ENCODE measurements at places on chromosomes 12 and 14. TPM values are rescaled to one million over a fixed set of nuclear protein-coding genes. Genes with fewer than 3 reads are reported as not detected.

DNA sequence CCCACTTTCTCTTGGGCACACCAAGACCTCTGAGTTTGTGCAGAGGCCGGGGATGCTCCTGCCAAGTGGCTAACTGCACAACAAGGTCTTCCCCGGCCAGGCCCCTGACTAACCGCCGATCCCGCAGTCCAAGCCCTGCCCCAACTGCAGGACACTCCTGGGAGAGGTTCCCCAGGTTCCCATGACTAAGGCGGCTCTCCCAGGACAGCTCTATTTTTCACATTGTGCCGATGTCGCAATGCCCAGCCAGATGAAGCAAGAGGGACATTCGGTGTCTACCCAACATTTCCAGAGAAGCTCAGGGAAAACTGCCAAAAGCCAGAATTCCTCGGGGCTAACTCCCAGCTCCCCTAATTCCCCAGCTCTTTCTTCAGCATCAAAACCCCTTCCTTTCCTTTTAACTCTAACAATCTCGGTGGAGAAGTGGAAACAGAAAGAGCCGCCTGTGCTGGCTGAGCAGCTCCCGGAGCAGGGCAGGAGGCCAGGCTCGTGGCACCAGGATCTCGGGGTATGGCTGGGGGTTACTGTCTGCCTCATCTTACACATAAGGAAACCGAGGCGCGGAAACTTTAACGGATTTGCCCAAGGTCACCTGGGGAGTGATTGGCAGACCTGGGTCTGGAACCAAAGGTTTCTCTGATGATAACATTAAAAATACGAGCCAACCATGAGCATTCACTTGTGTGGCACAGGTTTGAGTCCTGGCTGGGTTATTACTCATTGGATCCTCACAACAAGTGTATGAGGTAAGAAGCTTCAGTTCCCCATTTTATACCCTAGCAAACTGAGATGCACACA is 318.2 kb downstream of the BCL11B start:
- no peak overlapping the region for H3K4me3 ChIP-seq
- no peak for DNase-seq
- peaks cover 4% of the 10 kb centered on the region for H3K4me1 ChIP-seq
- H3K27ac ChIP-seq, result no peak overlapping the region
- no peaks in the 10 kb centered on the region for H3K36me3 ChIP-seq
- no peaks in the 10 kb centered on the region for H3K27me3 ChIP-seq

DNA sequence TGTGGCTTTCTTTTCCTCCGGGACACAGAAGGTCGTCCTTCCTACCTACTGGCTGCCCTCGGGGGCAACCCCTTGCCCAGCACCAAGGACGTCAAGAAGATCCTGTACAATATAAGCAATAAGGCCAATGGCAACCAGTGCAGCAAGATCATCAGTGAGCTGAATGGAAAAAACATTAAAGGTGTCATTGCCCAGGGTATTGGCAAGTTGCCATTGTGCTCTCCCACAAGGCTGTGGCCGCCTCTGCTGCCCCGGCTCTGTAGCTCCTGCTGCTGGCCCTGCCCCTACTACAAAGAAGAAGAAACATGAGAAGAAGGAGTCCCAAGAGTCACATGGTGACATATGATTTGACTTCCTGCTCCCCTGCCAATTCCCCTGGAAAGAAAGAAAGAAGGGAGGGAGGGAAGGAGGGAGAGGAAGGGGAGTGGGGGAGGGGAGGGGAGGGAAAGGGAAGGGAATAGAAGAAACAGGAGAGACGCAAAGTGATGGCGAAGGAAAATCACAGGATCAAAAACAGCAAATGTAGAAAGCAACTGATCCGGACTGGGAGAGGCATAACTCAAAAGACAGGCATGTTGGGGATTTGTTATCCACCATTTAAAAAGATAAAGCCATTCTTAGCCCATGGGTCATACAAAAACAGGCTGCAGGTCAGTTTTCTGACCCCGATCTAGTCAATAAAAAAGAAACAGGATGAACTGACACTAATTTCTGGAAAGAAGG is 61.3 kb upstream of the RESF1 start:
- H3K4me1 ChIP-seq, result peaks cover 36% of the 10 kb centered on the region
- no peak for DNase-seq
- peak overlapping the region; percentile 56 for H3K4me3 ChIP-seq
- peaks cover 62% of the 10 kb centered on the region for H3K36me3 ChIP-seq
- no peaks in the 10 kb centered on the region for H3K27me3 ChIP-seq
- H3K27ac ChIP-seq, result peak overlapping the region; percentile 96

DNA sequence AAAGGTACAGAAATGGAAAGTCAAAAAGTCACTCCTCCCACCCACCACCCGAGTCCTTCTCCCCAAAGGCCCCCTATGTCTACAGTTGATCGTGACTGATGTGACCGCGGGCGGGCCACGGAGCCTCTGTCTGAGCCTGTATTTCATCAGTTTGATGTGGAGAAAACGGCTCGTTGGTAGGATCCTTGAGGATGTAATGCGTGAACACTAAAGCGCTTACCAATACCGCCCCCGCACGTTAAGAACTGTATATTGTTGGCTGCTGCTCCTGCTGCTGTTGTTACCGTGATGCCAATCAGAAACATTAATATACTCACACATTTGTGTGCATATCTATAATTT is 24.6 kb upstream of the UBC start:
- no peak overlapping the region for H3K4me3 ChIP-seq
- peaks cover 17% of the 10 kb centered on the region for H3K4me1 ChIP-seq
- peaks cover 11% of the 10 kb centered on the region for H3K36me3 ChIP-seq
- no peaks in the 10 kb centered on the region for H3K27me3 ChIP-seq

DNA sequence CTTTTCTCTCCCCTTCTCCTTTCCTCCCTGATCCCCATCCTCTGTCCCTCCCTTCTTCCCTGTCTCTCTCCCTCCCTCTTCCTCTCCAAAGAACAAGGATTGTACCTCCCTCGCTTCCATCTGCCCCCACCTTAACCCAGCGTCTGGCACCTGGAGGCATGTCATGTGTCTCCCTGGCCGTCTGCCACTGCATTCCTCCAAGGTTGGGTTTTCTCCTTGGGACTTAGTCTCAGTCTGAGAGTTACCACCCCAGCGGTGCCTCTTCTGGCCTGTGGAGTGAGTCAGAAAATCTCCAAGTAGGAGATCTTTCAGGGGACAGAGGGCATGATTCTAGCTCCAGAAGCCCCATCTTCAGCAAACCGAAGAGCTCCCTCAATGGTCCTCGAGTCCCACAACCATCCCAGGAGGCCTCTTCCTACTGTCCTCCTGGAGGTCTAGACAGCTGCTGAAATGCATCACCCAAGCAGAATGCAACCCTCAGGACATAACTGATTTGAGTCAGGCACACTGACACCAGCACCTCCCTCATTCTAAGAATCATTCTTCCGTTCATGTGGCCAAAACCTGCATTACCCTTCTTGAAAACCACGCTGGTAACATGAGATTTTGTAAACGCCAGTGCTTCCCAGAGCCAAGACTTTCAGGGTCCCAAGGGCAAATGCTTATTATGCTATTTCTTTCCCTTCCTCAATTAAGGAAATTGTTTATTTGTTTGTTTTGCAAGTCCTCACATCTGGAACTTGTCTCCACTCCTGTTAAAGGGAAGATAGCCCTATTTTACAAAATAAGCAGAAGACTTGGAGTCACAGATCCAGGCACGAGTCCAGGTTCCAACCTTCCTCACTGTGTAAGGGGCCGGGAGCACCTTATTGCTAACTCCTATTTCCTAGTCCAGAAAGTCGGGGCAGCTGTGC is 463.2 kb downstream of the BCL11B start:
- H3K27ac ChIP-seq, result no peak overlapping the region
- H3K4me1 ChIP-seq, result no peaks in the 10 kb centered on the region

- peaks cover 12% of the 10 kb centered on the region for H3K4me1 ChIP-seq
- no peak overlapping the region for H3K4me3 ChIP-seq
- H3K27ac ChIP-seq, result no peak overlapping the region
- H3K27me3 ChIP-seq, result peaks cover 3% of the 10 kb centered on the region
These were observed 39.1 kb upstream of the CCDC63 start for GRCh38 chr12:110807640-110808039.

DNA sequence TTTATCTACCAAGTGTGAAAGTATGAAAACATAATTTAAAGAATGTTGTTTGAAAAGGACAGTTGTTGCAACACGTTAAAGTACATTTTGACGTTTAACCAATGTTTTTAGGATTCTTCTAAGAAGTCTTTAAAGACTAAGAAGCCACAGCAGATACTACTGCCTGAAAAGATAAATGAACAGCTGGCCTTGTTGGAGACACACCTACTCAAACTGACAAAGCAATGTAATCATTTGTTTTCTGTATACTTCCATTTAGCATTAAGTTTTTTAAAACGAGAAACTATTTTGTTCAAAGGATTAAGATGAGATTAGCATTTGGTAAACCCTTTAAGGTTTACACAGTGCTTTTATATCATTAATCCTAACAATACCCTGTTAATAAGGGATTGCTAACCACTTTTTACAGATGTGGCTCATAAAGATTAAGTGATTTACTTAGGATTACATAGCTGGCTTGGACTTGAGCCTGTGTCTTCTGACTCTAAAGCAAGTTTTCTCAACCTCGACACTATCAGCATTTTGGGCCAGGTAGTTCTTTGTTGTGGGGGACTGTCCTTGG is 134.4 kb downstream of the CFAP54 start:
- peaks cover 8% of the 10 kb centered on the region for H3K27me3 ChIP-seq
- no peak overlapping the region for H3K4me3 ChIP-seq
- no peaks in the 10 kb centered on the region for H3K4me1 ChIP-seq

DNA sequence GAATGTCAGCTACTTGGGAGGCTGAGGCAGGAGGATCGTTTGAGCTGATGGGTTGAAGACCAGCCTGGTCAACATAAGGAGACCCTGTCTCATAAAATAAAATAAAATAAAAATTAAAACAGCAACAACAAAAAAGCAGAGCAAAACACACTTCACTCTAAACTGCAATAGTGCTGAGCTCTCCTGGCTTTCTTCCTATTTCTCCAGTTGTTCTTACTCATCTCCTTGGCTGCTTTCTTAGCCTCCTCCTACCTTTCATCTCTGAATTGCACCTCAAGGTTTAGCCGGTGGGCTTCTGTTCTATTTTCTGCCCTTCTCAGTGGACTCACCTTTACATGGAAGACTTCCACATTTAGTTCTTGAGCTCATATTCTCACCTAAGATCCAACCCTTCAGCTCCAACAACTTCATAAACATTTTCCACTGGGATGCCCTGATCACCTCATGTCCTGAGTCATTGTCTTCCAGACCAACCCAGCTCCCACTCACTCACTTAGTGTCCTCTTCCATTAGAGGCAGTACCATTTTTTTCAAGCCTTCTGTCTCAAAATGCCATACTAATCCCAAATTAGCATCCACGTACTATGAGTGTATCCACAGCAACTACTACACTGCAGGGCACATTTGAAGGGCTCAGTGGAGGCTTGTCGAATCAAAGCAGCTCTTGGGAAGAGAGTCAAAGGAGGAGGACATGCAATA is 41.2 kb upstream of the TMED10 start:
- H3K36me3 ChIP-seq, result peaks cover 2% of the 10 kb centered on the region
- H3K27me3 ChIP-seq, result peaks cover 20% of the 10 kb centered on the region
- no peak overlapping the region for H3K27ac ChIP-seq
- no peak overlapping the region for H3K4me3 ChIP-seq

- H3K4me3 ChIP-seq, result no peak overlapping the region
- H3K4me1 ChIP-seq, result peaks cover 3% of the 10 kb centered on the region
- no peak for DNase-seq
- H3K27ac ChIP-seq, result no peak overlapping the region
- no peaks in the 10 kb centered on the region for H3K36me3 ChIP-seq
- H3K27me3 ChIP-seq, result peaks cover 23% of the 10 kb centered on the region
These were observed 10.3 kb upstream of the KRT2 start for GRCh38 chr12:52662093-52662917.

- H3K36me3 ChIP-seq, result no peaks in the 10 kb centered on the region
- H3K4me3 ChIP-seq, result no peak overlapping the region
These were observed 565.9 kb upstream of the FBXO33 start for GRCh38 chr14:39998114-39998513.

DNA sequence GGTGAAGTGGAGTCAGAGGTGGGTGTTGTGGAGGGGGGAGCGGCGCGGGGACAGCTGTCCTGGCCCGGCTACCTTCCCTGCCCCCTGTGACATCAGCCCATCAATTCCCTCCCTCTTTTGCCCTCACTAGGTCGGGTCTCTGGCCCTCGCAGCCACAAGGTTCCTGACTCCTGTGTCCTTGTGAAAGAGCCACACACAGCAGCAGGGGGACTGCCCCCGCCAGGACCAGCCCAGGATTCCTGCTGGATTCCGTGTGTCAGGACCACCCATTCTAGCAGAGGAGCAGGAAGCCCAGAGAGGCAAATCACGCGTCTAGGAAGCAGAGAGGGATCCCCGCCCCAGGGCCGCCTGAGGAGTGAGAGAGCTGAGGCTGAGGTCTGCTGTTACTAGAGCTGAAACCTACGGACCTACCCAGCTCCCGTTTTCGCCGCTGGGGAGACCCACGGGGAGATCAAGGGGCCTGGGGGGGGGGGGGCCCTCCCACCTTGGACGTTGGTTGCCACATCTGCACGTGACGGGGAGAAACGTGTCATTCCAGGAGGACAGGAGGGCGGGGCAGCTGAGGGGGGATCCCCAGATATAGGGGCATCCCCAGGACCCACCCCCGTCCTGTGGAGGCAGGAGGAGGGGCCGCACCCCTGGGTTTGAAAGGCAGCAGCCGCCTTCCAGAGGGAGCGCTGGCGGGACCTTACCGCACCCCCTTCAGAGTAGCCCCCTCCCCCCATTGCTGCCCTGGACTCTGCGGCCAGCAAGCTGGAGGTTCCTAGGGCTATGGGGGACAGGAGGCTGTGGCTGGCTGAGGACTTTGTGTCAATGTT is 12.5 kb upstream of the INF2 start:
- H3K27ac ChIP-seq, result peak overlapping the region; percentile 85
- peaks cover 16% of the 10 kb centered on the region for H3K27me3 ChIP-seq
- peak; percentile 77 for DNase-seq
- H3K4me1 ChIP-seq, result peaks cover 26% of the 10 kb centered on the region
- peak overlapping the region; percentile 77 for H3K4me3 ChIP-seq

DNA sequence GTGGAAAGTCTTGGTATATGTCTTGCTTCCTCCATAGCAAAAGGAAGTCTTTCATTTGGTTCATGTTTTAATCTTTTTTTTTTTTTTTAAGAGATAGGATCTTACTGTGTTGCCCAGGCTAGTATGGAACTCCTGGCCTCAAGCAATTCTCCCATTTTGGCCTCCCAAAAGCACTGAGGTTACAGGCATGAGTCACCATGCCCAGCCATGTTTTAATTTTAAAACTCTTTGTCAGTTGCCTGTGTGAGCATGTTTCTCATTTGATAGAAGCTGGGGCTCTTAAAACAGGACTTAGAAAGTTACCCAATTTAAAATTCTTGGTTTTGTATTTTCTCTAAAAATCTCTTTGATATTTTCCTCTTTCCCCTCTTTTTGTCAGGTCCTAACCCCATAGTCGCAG is 45.0 kb upstream of the REP15 start:
- no peak overlapping the region for H3K4me3 ChIP-seq
- no peaks in the 10 kb centered on the region for H3K27me3 ChIP-seq
- peaks cover 21% of the 10 kb centered on the region for H3K4me1 ChIP-seq
- H3K27ac ChIP-seq, result no peak overlapping the region

DNA sequence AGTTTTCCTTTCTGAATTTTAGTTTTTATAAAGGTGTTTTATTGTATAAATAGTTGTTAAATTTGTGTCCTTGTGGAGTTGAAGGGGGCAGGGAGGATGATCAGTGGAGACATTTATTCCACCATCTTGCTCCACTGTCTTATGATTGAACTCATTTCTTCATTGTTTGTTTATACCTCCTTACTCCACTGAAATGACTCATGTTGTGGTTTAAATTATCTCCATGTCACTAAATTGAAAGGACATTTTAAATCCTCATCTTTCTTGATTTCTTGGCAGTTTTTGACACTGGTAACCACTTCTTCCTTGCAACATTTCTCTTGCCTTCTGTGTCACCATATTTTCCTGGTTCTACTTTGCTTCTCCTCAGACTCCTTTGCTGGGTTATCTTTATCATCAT is 23.6 kb upstream of the FERMT2 start:
- H3K27me3 ChIP-seq, result peaks cover 21% of the 10 kb centered on the region
- peaks cover 4% of the 10 kb centered on the region for H3K4me1 ChIP-seq
- H3K36me3 ChIP-seq, result no peaks in the 10 kb centered on the region
- H3K4me3 ChIP-seq, result no peak overlapping the region
- H3K27ac ChIP-seq, result no peak overlapping the region

The ERP27 gene
- total RNA-seq, result 1.5 TPM

The TMEM30B gene
- total RNA-seq, result 0.47 TPM

The TRPV4 gene
- total RNA-seq, result not detected

The CELA1 gene
- not detected for total RNA-seq

The EFS gene
- not detected for total RNA-seq

All from activated CD4-positive, alpha-beta T cell treated with anti-CD3 and anti-CD28 coated beads, Interleukin-2, amount 10 ng/mL, durations not matched to agents 24 days and 14 days (primary cell).